ENCODE measurements at places on chromosomes 1 and 21. TPM values are rescaled to one million over a fixed set of nuclear protein-coding genes. Genes with fewer than 3 reads are reported as not detected.

- no peaks in the 10 kb centered on the region for H3K4me1 ChIP-seq
- H3K36me3 ChIP-seq: no peaks in the 10 kb centered on the region
- no peak overlapping the region for H3K27ac ChIP-seq
- H3K27me3 ChIP-seq: no peaks in the 10 kb centered on the region
These were observed 712 bp upstream of the LAMB3 start for GRCh38 chr1:209652873-209653401.

GRCh38 chr1:29830916-29831315 lies 594.6 kb downstream of the PTPRU start:
- no peaks in the 10 kb centered on the region for H3K27me3 ChIP-seq
- peak; percentile 18 for DNase-seq
- H3K4me1 ChIP-seq: no peaks in the 10 kb centered on the region
- H3K4me3 ChIP-seq: no peak overlapping the region

GRCh38 chr1:180887841-180888240 lies 24.9 kb upstream of the KIAA1614 start:
- H3K27ac ChIP-seq: no peak overlapping the region
- DNase-seq: peak; percentile 11
- H3K4me3 ChIP-seq: no peak overlapping the region
- no peaks in the 10 kb centered on the region for H3K36me3 ChIP-seq
- no peaks in the 10 kb centered on the region for H3K4me1 ChIP-seq

GRCh38 chr1:100483230-100483629 lies 54.7 kb upstream of the GPR88 start:
- no peaks in the 10 kb centered on the region for H3K4me1 ChIP-seq
- H3K27ac ChIP-seq: no peak overlapping the region
- no peak for DNase-seq
- H3K27me3 ChIP-seq: no peaks in the 10 kb centered on the region
- no peak overlapping the region for H3K4me3 ChIP-seq

GRCh38 chr1:214233856-214234634 lies 46.9 kb upstream of the SMYD2 start:
- DNase-seq: no peak
- no peak overlapping the region for H3K4me3 ChIP-seq
- no peak overlapping the region for H3K27ac ChIP-seq
- H3K4me1 ChIP-seq: peaks cover 5% of the 10 kb centered on the region

DNA sequence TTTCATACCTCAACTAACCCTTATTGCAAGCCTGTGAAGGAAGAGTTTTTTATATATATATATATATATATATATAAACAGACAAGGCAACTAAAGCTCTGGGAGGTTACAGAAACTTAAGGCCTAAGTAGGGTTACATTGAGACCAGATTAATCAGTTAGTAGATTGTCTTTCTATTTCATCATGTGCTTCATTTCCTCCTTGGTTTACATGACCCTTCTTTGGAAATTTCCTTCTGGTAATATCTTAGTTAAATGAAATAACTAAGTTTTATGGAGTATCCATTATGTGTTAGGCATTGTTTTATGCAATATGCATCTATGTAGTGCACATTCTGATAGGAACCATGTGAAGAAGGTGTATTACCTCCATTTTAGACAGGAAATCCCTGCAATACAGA lies 112.7 kb downstream of the FGGY start:
- H3K4me3 ChIP-seq: no peak overlapping the region
- peaks cover 4% of the 10 kb centered on the region for H3K4me1 ChIP-seq
- no peaks in the 10 kb centered on the region for H3K36me3 ChIP-seq
- H3K27me3 ChIP-seq: no peaks in the 10 kb centered on the region
- no peak for DNase-seq

DNA sequence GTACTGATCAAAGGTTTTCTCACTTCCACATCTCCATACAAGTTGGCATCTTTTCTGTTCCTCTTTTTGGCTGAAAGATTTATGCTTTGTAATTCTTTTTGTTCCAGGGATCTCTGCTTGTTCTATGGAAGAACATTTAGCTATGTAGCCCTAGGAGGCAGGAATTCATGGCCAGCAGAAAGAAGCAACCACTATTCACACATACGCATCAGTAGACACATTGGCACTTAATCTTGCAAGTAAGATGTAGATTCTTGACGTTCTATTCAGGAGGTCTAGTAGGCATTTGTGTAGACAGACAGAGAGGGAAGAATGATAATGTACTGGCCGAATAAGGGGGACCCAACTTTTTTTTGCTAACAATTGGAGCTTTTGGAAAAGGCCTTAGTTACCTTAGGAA lies 336.0 kb downstream of the NUF2 start:
- no peak overlapping the region for H3K4me3 ChIP-seq
- no peaks in the 10 kb centered on the region for H3K27me3 ChIP-seq
- H3K27ac ChIP-seq: no peak overlapping the region

GRCh38 chr1:239811211-239811885 lies 280.3 kb upstream of the FMN2 start:
- H3K36me3 ChIP-seq: no peaks in the 10 kb centered on the region
- no peak for DNase-seq
- no peak overlapping the region for H3K27ac ChIP-seq
- H3K27me3 ChIP-seq: no peaks in the 10 kb centered on the region
- no peak overlapping the region for H3K4me3 ChIP-seq

GRCh38 chr1:110086961-110087360 lies 16.5 kb upstream of the ALX3 start:
- no peaks in the 10 kb centered on the region for H3K4me1 ChIP-seq
- H3K4me3 ChIP-seq: no peak overlapping the region
- H3K27ac ChIP-seq: no peak overlapping the region
- H3K36me3 ChIP-seq: no peaks in the 10 kb centered on the region
- no peaks in the 10 kb centered on the region for H3K27me3 ChIP-seq

GRCh38 chr1:42940851-42941639 lies 17.6 kb downstream of the SLC2A1 start:
- H3K4me1 ChIP-seq: no peaks in the 10 kb centered on the region
- H3K27me3 ChIP-seq: no peaks in the 10 kb centered on the region
- H3K27ac ChIP-seq: peak overlapping the region; percentile 82
- no peaks in the 10 kb centered on the region for H3K36me3 ChIP-seq
- no peak overlapping the region for H3K4me3 ChIP-seq

- H3K27me3 ChIP-seq: no peaks in the 10 kb centered on the region
- H3K27ac ChIP-seq: no peak overlapping the region
- no peaks in the 10 kb centered on the region for H3K36me3 ChIP-seq
- H3K4me1 ChIP-seq: no peaks in the 10 kb centered on the region
These were observed 468.1 kb upstream of the CXADR start for GRCh38 chr21:17044696-17045095.

DNA sequence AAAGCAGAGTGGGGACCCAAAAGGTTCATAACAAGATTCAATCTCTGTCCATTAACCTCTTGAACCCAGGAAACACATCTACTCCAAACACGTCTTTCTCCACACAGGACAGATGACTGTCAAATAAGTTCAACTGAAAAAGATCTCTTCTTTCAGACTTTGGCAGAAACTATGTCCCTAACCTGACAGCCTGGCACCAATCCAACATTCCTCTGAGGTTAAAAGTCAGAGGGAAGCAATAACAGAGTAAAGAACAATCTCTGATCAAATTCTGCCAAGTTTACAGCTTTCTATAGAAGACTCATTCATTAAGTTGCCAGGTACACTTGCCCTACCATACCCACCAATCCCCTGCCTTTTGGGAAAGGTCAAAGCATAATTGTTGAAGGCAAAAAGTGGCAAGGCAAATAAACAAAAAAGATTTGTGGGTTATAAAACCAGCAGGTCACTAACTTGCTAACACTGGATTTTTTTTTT lies 31.9 kb downstream of the OTUD7B start:
- H3K27ac ChIP-seq: no peak overlapping the region
- H3K36me3 ChIP-seq: peaks cover 35% of the 10 kb centered on the region
- H3K4me3 ChIP-seq: no peak overlapping the region
- no peaks in the 10 kb centered on the region for H3K27me3 ChIP-seq

DNA sequence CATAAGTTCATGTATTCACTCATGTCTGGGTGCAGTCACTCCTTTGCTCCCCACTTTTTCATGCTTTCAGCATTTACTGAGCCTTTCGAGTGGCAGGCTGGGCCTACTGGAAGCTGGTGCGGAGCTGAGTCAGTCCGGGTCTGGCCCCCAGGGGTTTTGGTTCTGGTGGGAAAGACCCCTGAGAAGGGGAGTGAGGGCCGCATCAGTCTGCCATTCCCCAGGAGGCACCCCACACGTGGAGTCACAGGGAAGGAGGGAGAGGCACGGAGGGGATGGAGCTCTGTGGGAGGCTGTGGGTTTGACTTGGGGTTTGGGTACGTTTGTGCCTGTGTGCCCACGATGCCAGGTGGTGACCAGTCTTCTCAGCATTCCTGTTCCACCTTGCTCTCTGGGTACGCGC lies 87.9 kb downstream of the PTPRU start:
- H3K27ac ChIP-seq: no peak overlapping the region
- no peak for DNase-seq
- H3K27me3 ChIP-seq: no peaks in the 10 kb centered on the region
- H3K4me1 ChIP-seq: no peaks in the 10 kb centered on the region
- no peaks in the 10 kb centered on the region for H3K36me3 ChIP-seq
- no peak overlapping the region for H3K4me3 ChIP-seq

GRCh38 chr1:175080030-175080429 lies 12.4 kb downstream of the TNN start:
- H3K36me3 ChIP-seq: no peaks in the 10 kb centered on the region
- no peaks in the 10 kb centered on the region for H3K27me3 ChIP-seq
- DNase-seq: no peak
- no peak overlapping the region for H3K27ac ChIP-seq
- no peaks in the 10 kb centered on the region for H3K4me1 ChIP-seq

- no peaks in the 10 kb centered on the region for H3K27me3 ChIP-seq
- peak overlapping the region; percentile 37 for H3K4me3 ChIP-seq
- no peaks in the 10 kb centered on the region for H3K4me1 ChIP-seq
- DNase-seq: peak; percentile 77
- peak overlapping the region; percentile 90 for H3K27ac ChIP-seq
- H3K36me3 ChIP-seq: peaks cover 3% of the 10 kb centered on the region
These were observed 1.1 kb upstream of the CIART start for GRCh38 chr1:150281221-150281757.

DNA sequence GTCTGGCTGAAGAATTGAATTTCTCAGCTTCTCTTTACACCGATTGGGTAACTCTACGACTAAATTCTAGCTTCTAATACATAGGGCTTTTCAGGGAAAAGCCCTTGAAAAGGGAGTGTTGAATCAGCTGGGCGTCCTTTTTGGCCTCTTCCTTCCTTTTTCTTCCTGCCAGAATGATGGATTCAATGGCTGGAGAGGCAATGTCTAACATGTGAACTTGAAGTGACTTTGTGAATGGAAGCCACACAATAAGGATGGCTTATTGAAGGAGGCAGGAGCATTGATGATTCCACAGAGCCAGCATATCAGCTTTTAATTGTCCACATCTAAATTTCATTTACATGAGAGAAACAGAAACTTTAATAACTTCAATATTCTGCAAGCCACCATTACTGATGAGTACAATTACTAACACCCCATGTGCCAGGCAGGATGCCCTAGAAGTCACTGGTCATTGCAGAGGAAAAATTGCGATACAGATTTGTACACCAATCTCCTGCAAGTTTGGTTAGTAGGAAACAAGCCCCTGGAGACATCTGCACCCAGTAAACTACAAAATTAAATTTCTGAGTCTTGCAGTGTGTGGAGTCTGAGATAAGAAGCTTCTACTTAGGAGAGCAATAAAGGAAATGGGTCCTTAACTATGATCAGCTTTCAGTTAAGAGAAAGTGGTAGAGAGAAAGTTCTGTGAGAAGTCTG lies 56.1 kb downstream of the STYXL2 start:
- no peak for DNase-seq
- H3K36me3 ChIP-seq: no peaks in the 10 kb centered on the region
- no peaks in the 10 kb centered on the region for H3K4me1 ChIP-seq
- no peak overlapping the region for H3K4me3 ChIP-seq

- no peak for DNase-seq
- no peaks in the 10 kb centered on the region for H3K27me3 ChIP-seq
- H3K4me1 ChIP-seq: no peaks in the 10 kb centered on the region
- H3K4me3 ChIP-seq: no peak overlapping the region
- H3K36me3 ChIP-seq: no peaks in the 10 kb centered on the region
These were observed 7.2 kb upstream of the SCMH1 start for GRCh38 chr1:41249319-41249718.

DNA sequence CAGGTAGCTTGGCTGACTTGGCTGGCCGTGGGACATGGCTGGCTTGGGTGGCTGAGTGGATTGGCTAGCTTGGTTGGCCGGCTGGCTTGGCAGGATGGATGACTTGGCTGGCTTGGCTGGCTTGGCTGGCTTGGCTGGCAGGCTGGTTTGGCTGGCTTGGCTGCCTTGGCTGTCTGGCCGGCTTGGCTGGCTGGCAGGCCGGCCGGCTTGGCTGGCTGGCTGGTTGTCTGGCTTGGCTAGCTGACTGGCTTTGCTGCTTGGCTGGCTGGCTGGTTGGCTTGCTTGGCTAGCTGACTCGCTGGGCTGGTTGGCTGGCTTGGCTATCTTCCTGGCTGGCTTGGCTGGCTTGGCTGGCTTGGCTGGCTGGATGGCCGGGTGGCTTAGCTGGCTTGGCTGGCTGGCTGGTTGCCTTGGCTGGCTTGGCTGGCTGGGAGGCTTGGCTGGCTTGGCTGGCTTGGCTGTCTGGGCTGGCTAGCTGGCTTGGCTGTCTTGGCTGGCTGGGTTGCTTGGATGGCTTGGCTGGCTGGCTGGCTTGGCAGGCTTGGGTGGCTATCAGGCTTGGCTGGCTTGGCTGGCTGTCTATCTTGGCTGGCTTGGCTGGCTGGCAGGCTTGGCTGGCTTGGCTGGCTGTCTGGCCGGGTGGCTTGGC lies 129.7 kb upstream of the FAM72C start:
- no peaks in the 10 kb centered on the region for H3K36me3 ChIP-seq
- DNase-seq: peak; percentile 59
- H3K4me1 ChIP-seq: no peaks in the 10 kb centered on the region
- H3K27ac ChIP-seq: no peak overlapping the region
- no peak overlapping the region for H3K4me3 ChIP-seq

GRCh38 chr1:99371413-99371812 lies 107.1 kb downstream of the PLPPR4 start:
- no peak overlapping the region for H3K4me3 ChIP-seq
- H3K27ac ChIP-seq: no peak overlapping the region
- no peaks in the 10 kb centered on the region for H3K27me3 ChIP-seq
- no peaks in the 10 kb centered on the region for H3K36me3 ChIP-seq
- no peak for DNase-seq

- no peaks in the 10 kb centered on the region for H3K4me1 ChIP-seq
- no peak for DNase-seq
- no peak overlapping the region for H3K27ac ChIP-seq
- no peaks in the 10 kb centered on the region for H3K36me3 ChIP-seq
- H3K4me3 ChIP-seq: no peak overlapping the region
- H3K27me3 ChIP-seq: no peaks in the 10 kb centered on the region
These were observed 351.6 kb upstream of the NR5A2 start for GRCh38 chr1:199675937-199676336.

GRCh38 chr1:26882696-26883463 lies 7.2 kb downstream of the GPN2 start:
- no peaks in the 10 kb centered on the region for H3K4me1 ChIP-seq
- DNase-seq: no peak
- no peak overlapping the region for H3K4me3 ChIP-seq
- no peaks in the 10 kb centered on the region for H3K27me3 ChIP-seq
- H3K36me3 ChIP-seq: peaks cover 90% of the 10 kb centered on the region

Gene ZBTB37
- total RNA-seq: 8.8 TPM

Gene PRELP
- total RNA-seq: 243 TPM

Gene CTTNBP2NL
- total RNA-seq: 13.4 TPM

Gene USP21
- 13.5 TPM for total RNA-seq

Gene TNFAIP8L2
- 4.8 TPM for total RNA-seq

Gene GPR25
- not detected for total RNA-seq

Gene TNNI3K
- 18.3 TPM for total RNA-seq

Gene CRB1
- total RNA-seq: 0.11 TPM

Gene MCOLN2
- total RNA-seq: 0.90 TPM

Gene EXTL1
- total RNA-seq: 1.4 TPM

Gene DMBX1
- not detected for total RNA-seq

Gene STXBP3
- 26.4 TPM for total RNA-seq

Gene ZSWIM5
- total RNA-seq: 1.2 TPM

Gene RABGAP1L
- 148 TPM for total RNA-seq

Gene LIPI
- total RNA-seq: not detected

Gene MASP2
- not detected for total RNA-seq

Gene KIAA0040
- 11.9 TPM for total RNA-seq

Gene OR2T33
- total RNA-seq: not detected

Gene NRDC
- 74.6 TPM for total RNA-seq

All from right atrium auricular region (tissue), 2 donors.